RCC 7860 (cell line): ENCODE measurements at places on chromosomes 1 and 21.

DNA sequence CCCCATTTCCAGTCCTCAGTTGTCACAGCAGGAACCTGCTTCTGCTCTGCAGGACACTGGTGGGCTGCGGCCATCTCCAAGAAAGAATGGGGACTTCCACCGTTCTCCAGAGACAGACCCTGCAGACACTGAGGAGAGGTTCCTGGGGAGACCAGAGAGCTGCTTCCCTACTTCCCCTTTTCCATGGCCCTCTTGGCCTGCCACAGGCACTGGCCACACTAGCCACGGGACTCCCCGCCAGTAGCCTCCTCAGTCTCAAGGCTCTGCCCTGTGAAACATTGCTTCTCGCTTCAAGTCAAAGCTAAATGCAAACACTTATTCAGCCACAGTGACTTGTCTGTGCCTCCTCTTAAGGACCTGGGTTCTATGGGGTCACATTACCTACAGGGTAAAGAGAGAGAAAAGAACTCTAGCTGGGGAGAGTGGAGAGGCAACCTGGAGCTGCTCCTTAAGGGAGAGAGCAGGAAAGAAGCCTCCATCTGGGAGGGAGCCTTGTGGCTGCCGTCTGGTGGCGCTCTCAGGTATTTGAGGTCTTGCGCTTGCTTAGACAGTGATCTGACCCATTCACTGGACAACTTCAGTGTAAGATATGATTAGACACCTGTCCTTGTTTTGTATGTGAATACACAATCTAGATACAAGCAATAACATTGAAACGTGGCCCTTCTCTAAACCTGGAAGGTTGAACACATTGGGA, 5.4 kb upstream of the SLAMF8 start:
- DNase-seq = peak; percentile 11

DNA sequence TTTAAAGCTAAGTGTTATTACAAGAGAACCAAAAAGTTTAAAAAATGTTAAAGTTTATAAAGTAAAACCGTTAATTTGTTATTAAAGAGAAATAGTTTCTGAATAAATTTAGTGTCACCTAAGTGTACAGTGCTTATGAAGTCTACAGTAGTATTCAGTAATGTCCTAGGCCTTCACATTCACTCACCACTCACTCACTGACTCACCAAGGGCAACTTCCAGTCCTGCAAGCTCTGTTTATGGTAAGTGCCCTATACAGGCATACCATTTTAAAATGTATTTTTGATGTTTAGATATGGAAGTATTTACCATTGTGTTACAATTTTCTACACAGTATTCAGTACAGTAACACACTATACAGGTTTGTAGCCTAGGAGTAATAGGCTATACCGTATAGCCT, 60.1 kb upstream of the GCLM start:
- DNase-seq = no peak

DNA sequence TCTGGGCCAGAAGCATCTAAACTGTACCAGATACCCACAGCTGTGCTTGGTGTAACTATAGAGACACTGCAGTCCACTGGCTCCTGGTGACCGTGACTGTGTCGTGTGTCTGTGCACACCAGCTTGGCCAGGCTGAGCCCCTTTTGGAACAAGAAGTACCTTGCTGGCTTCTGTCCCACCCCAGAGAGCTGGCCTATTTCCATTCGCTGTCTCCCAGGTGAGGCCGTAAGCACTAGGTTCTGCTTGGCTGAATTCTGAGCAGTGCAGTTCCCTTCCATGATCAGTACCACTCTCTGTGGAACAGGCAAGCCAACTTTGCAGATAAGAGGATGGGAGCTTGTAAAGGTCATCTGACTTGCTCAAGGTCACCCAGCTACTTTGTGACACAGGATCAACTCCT, 119.9 kb upstream of the DNAH14 start:
- DNase-seq = no peak

GRCh38 chr1:236558846-236559245, 35.1 kb downstream of the LGALS8 start:
- no peak for DNase-seq

DNA sequence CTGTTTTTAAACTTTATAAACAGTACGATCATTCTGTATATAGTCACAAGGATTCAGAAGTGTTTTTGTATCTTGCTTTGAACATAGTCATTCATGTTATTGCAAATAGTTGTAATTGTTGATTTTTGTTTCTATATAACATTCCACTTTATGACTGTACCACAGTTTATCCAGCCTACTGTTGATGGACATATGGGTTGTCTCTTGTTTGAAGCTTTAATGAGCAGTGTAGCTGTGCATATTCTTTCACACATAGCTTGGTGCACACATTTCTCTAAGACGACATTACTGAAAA, 6.1 kb downstream of the CD101 start:
- DNase-seq = no peak

DNA sequence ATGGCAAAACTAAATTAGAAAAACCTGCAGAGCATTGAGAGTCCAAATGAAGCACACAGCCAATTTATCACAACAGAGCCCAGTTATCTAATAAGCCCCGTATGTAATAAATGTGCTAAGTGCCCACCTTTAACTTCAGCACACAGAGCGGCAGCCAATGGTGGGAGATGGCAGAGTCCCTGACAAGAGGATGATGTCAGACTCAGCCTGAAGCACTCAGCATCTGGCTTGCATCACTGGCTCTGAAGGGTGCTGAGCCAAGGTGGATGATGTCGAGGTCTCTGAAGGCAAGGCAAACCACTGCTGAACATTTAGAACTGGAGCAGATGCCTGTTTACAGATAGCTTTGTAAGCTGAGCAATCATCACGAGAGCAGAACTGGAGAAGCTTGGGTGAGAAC, 118.3 kb downstream of the NUF2 start:
- no peak for DNase-seq

DNA sequence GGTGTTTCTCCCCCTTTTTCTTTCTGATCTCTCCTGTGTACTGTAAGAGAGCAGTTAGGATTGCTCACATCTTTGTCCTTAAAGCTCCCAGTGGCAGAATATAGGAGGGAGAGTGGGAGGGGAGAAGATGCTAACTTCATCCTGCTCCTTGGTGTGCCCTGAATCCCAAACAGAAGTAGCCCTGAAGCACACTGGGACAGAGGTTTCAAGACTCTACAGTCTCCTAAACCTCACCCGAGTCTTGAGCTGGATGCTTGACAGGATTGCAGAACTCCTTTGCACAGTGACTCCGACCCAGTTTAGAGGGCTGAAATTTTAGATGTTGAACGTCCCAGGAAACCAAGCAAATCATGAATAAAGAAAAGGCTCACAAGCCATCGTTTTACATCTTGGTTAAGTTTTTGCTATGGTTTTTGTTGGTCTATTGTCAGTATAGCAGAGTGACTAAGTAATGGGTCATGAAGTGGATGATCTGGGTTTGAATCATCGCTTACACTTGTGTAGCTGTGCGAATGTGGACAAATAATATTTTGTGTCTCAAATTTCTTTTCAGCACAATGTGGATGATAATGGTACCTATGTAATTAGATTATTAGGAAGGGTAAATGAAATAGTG, 37.5 kb downstream of the XCL2 start:
- DNase-seq = peak; percentile 62

DNA sequence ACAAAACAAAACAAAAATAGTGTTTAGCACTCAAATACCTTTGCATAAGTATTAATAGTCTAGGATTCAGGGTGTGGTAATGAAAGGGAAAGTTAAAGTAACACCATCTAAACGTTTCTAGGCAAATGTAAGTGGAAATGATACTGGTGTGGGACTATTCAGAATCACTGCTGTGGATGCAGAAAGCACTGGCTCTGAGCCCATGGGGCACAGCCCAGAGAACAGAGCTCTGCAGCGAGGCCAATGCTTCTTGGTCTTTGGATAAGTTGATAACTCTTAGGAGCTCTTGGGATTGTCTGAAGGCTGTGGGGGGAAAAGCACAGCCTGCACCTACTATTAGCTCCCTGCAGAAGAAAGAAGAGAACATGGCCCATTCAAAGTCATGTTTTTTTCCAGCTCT, 21.4 kb upstream of the DNM3 start:
- no peak for DNase-seq

- DNase-seq = no peak
Measured at GRCh38 chr21:21230672-21231071, 232.5 kb downstream of the NCAM2 start.

DNA sequence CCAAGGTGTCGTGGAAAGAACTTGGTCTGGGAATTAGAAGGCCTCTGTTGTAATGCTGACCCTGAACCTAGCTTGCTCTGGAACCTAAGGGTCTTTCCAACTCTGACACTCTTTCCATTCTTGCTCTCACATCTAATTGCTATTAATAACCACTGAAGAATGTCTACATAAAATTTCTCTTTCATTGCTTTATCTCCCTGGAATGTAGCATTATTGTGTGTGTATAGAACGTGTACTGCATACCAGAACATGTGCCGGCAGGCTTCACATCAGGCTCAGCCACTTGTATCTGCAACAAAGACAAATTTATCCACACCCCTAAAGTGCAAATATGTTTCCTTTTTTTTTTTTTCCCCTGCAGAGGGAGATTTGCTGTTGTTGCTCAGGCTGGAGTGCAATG, 13.9 kb upstream of the LAX1 start:
- DNase-seq = no peak

- no peak for DNase-seq
Measured at GRCh38 chr1:69814926-69815325, 247.2 kb downstream of the LRRC7 start.

DNA sequence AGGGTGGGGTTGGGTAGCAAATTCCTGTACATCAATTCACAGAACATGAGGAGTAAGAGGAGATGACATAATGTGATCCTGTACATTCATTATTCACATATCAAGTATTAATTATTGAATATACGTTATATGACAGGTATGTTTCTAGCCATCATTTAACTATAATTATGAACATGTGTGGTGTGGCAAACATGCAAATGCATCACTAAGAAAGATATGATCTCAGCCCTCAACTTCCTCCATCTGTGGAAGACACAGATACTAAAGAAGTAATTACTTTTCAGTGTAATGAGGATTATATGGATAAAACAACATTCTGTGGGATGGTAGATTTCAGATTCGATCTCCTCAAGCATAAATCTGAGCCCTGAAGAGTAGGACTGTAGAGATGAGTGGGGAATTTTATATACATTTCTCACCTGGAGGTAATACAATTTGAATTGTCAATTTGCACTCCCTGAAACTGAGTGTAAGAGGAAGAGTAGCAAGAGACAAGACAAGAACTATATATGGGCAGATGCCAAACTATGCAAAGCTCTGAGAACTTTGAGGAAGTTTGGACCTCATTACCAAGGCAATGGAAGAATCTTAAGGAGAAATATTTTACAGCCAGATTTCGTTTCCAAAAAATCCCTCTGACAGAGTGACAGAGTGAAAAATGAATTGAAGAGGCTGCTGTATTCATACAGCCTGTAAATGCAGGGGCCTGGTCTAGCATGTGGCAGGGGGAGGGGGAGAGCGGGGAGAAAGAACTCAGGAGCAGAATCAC, 275.5 kb downstream of the TPR start:
- DNase-seq = no peak

GRCh38 chr1:22330092-22330759, 121.4 kb upstream of the ZBTB40 start:
- DNase-seq = no peak

DNA sequence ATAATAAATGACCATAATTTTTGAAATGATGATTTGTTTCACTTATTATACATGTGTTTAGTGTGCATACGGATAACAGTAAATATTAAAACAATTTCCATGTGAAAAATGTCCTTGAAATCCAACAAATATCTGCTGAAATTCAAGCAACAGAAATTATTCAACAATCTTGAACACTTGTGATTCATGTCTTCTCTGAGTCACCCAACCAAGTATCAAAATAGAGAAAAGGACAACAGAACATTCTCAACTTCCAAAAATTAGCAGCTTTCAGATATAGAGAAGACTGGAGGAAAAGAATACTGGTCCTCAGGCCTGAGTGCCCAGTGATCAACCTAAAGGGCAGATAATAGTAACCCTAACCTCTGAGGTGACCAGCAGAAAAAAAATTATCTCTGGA, 90.8 kb downstream of the VAV3 start:
- no peak for DNase-seq

DNA sequence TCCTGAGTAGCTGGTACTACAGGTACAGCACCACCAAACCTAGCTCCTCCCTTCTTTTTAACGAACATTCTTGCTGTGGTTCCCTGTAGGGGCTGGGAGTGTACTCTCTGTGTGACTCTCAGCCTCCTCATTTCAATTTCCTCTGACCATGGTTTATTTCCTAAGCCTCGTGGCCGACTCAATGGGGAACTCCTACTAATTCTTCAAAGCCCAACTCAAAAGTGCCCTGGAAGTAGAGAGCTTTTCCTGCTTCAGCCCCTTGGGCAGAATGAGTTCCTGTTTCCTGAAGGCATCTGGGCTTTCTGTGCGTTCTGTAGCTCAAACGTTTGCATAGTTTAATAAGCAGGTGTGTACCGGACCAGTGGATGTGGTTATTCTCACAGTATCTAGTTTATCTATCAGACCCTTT, 70.9 kb upstream of the ACOT11 start:
- DNase-seq = no peak

DNA sequence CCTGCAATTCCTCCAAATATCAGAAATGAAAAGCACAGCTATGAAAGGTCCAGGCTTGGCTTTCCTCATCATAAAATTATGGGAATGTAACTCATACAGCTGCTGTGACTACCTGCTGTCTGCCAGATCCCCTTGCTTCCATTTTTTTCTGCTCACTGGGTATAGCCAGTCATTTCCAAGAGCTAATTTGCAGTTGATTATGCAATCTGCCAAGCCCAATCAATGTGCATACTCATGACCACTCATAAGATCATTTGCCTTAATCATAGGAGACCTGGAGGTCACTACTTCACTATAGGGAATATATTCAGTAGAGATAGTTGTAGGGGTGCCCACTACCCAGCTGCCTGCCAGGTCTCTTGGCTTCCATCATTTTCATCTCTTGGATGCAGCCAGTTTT, 417.7 kb upstream of the ZRANB2 start:
- no peak for DNase-seq

DNA sequence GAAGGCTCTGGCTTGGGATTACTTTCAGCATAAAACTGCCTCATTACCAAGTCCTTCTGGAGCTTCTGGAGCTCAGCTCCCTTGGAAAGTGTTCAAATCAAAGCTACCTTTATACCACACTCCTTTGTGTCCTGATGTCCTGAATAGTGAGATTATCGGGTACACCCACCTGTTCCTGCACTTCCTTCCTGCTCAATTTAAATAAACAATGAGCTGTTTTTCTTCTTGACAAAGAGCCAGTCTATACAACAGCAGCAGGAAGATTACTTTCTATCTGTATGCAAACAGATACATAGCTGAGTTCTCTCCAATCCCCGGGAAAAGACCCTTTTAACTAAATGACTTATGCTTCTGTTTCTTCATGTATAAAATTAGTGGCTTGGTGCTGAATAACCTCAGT, 258.0 kb upstream of the FMN2 start:
- DNase-seq = no peak
